Testis (tissue), 5 donors: ENCODE measurements at places on chromosomes 13 and 19. TPM values are rescaled to one million over a fixed set of nuclear protein-coding genes. Genes with fewer than 3 reads are reported as not detected.

Gene PROZ
- 0.63 TPM for total RNA-seq

DNA sequence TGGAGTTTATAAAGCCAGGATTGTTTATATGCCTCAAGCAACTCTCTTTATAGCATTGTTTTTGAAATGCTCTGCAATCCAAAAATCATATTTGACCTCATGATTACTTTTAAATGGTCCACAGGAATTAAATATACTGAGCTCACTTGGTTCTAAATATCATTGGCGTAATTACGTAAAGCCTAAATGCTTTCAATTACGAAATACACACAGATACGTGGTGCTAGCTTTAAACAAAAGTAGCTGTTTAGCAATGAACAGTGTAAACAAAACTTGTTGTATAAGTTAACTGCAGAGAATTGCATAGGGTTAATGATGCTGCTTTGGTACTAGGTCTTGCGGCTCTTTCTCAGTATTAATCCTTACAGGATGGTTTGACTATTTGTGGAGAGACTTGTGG is 346.6 kb downstream of the COG6 start:
- no peak overlapping the region for H3K27ac ChIP-seq
- no peaks in the 10 kb centered on the region for H3K36me3 ChIP-seq
- no peak overlapping the region for H3K4me3 ChIP-seq
- no peaks in the 10 kb centered on the region for H3K4me1 ChIP-seq
- DNase-seq = no peak
- no peaks in the 10 kb centered on the region for H3K27me3 ChIP-seq

Gene KIR3DL2
- not detected for total RNA-seq

DNA sequence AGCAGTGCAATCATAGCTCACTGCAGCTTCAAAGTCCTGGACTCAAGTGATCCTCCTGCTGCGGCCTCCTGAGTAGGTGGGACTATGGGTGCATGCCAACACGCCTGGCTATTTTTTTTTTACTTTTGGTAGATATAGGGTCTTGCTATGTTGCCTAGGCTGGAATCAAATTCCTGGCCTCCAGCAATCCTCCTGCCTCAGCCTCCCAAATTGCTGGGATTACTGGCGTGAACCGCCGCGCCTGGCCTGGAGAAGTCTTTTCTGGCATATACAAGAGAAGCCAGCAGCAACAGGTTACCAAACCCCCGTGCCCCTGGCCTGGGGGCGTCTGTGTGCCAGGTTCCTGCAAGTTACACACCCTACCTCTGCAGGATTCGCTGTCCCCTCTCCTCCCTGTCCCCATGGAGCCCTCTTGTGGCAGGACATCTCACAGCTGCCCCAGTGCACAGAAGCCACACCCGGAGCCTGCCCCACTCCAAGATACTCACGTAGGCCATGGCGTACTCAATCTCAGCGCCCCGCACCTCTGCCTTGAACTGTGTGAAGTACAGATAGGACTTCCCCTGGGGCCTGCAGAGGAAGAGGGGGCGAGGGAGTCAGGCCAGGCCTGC is 9.9 kb downstream of the MYDGF start:
- DNase-seq = no peak
- no peak overlapping the region for H3K4me3 ChIP-seq
- H3K27me3 ChIP-seq = no peaks in the 10 kb centered on the region
- no peaks in the 10 kb centered on the region for H3K36me3 ChIP-seq

- DNase-seq = no peak
- H3K27me3 ChIP-seq = no peaks in the 10 kb centered on the region
- no peak overlapping the region for H3K4me3 ChIP-seq
- no peaks in the 10 kb centered on the region for H3K4me1 ChIP-seq
- no peak overlapping the region for H3K27ac ChIP-seq
Observed at GRCh38 chr13:39552246-39552645, 50.7 kb downstream of the LHFPL6 start.

GRCh38 chr19:10892256-10892655 is 20.9 kb downstream of the CARM1 start:
- H3K27ac ChIP-seq = no peak overlapping the region
- H3K4me1 ChIP-seq = peaks cover 29% of the 10 kb centered on the region
- DNase-seq = no peak
- no peak overlapping the region for H3K4me3 ChIP-seq
- H3K27me3 ChIP-seq = no peaks in the 10 kb centered on the region

Gene TEX26
- total RNA-seq = 5.5 TPM

- no peaks in the 10 kb centered on the region for H3K4me1 ChIP-seq
- DNase-seq = no peak
- H3K4me3 ChIP-seq = no peak overlapping the region
- no peaks in the 10 kb centered on the region for H3K36me3 ChIP-seq
- H3K27ac ChIP-seq = no peak overlapping the region
Observed at GRCh38 chr13:45258334-45258675, 57.5 kb upstream of the KCTD4 start.

Gene KLK8
- total RNA-seq = 2.7 TPM

DNA sequence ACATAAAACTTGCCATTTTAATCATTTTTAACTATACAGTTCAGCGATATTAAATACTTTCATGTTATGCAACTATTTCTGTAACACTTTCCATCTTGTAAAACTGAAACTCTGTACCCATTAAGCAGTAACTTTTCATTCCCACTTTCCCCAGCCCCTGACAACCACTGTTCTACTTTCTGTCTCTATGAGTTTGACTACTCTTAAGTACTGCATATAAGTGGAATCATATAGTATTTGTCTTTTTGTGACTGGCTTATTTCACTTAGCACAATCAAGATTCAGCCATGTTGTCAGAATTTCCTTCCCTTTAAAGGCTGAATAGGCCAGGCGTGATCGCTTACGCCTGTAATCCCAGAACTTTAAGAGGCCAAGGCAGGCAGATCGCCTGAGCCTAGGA is 56.2 kb downstream of the ARHGAP35 start:
- DNase-seq = no peak
- peaks cover 7% of the 10 kb centered on the region for H3K4me1 ChIP-seq
- no peak overlapping the region for H3K4me3 ChIP-seq
- H3K27ac ChIP-seq = no peak overlapping the region
- H3K27me3 ChIP-seq = no peaks in the 10 kb centered on the region

- H3K4me1 ChIP-seq = peaks cover 8% of the 10 kb centered on the region
- no peak for DNase-seq
- no peak overlapping the region for H3K27ac ChIP-seq
- H3K36me3 ChIP-seq = no peaks in the 10 kb centered on the region
Observed at GRCh38 chr19:47350630-47351029, 1.5 kb downstream of the DHX34 start.

DNA sequence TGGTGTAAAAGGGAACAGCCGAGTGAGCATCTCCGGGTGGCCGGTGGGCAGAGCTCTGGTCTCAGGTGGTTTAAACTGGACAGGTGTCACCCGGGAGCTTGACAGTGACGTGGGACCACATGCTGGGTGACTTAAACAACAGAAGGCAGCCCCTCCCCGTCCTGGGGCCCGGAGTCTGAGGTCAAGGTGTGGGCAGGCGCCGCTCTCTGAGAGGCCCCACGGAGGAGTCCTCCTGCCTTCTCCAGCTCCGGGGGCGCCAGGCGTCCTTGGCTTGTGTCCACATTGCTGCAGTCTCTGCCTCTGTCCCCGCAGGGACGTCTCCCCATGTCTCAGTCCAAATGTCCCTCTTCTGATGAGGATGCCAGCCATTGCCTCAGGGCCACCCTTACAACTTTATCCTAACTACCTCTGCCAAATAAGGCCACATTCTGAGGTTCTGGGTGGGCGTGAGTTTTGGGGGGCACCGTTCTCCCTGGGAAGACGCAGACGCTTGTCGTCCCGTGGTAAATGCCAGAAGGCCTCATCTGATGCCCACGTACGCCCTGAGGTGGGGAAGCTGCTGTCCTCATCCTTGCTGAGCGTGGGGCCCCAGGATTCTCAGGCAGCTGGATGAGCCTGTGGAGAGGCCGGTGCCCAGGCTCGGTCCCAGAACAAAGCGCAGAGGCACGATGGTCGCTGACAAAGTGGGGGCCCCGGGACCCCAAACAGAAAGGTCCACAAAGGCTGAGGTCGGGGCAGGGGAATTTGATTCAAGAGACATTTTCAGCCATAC is 12.9 kb downstream of the GZMM start:
- H3K27ac ChIP-seq = no peak overlapping the region
- no peak overlapping the region for H3K4me3 ChIP-seq
- H3K27me3 ChIP-seq = no peaks in the 10 kb centered on the region
- DNase-seq = no peak
- H3K36me3 ChIP-seq = no peaks in the 10 kb centered on the region

Gene RPS28
- total RNA-seq = 398 TPM

GRCh38 chr19:31355665-31356289 is 6.5 kb upstream of the TSHZ3 start:
- peaks cover 7% of the 10 kb centered on the region for H3K4me1 ChIP-seq
- H3K36me3 ChIP-seq = no peaks in the 10 kb centered on the region
- H3K27ac ChIP-seq = no peak overlapping the region
- no peak overlapping the region for H3K4me3 ChIP-seq
- DNase-seq = no peak

GRCh38 chr13:25489238-25489637 is 117.5 kb downstream of the ATP8A2 start:
- DNase-seq = no peak
- H3K36me3 ChIP-seq = no peaks in the 10 kb centered on the region
- no peaks in the 10 kb centered on the region for H3K27me3 ChIP-seq
- no peak overlapping the region for H3K4me3 ChIP-seq
- H3K4me1 ChIP-seq = no peaks in the 10 kb centered on the region

DNA sequence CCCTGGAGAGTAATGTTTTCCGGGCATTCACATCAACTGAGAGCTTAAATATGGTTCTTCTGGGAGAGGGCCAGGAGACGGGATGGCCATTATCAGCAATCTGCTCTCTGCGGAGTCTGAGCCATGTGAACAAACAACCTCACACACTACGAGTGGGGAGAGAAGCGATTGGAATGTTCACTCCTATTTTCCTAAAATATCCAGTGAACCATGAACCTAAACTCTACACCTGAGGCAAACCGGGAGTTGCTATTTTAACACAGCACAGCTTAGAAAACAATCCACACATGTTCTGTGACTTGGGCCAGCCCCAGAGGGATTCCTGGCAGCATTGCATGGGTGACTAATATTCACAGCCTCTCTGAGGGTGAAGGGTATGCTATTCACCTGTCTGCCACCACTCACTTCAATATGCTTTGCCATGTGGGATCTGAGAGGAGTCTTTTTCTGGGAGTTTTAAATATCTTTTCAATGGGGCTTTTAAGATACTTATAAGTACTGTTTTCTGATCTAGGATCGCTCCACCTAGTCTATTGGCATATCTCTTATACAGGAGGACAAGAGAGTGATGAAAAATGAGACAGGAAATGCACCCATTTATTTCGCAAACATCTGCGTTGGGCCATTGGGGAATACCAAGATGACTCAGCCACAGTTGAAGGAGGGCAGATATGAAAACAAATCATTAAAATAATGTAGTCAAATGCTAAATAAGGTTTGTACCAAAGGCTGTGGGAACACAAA is 72.6 kb upstream of the SERP2 start:
- no peak for DNase-seq
- no peak overlapping the region for H3K4me3 ChIP-seq
- H3K36me3 ChIP-seq = no peaks in the 10 kb centered on the region
- H3K4me1 ChIP-seq = peaks cover 4% of the 10 kb centered on the region
- no peak overlapping the region for H3K27ac ChIP-seq

- no peak overlapping the region for H3K4me3 ChIP-seq
- no peaks in the 10 kb centered on the region for H3K27me3 ChIP-seq
- H3K4me1 ChIP-seq = no peaks in the 10 kb centered on the region
- H3K27ac ChIP-seq = no peak overlapping the region
Observed at GRCh38 chr19:40335101-40335500, 13.1 kb downstream of the C19orf47 start.

GRCh38 chr13:34637138-34637537 is 304.9 kb upstream of the NBEA start:
- no peaks in the 10 kb centered on the region for H3K36me3 ChIP-seq
- no peaks in the 10 kb centered on the region for H3K4me1 ChIP-seq
- no peak for DNase-seq
- H3K27ac ChIP-seq = no peak overlapping the region
- no peak overlapping the region for H3K4me3 ChIP-seq

- DNase-seq = no peak
- H3K27me3 ChIP-seq = no peaks in the 10 kb centered on the region
- H3K4me1 ChIP-seq = no peaks in the 10 kb centered on the region
- H3K36me3 ChIP-seq = no peaks in the 10 kb centered on the region
- H3K27ac ChIP-seq = no peak overlapping the region
Observed at GRCh38 chr13:84377106-84377505, 494.8 kb upstream of the SLITRK1 start.

Gene CNN1
- total RNA-seq = 130 TPM

DNA sequence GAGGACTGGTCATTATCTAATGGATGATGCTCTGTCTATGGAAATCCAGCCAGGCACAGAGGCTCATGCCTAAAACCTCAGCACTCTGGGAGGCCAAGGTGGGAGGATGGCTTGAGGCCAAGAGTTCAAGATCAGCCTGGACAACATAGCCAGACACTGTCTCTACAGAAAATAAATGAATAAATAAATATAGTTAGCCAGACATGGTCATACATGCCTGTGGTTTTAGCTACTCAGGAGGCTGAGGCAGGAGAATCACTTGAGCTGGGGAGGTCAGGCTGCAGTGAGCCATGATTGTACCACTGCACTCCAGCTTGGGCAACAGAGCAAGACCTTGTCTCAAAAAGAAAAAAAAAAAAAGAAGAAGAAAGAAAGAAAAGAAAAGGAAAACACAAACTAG is 234.7 kb downstream of the TSHZ3 start:
- no peak for DNase-seq
- no peaks in the 10 kb centered on the region for H3K4me1 ChIP-seq
- H3K36me3 ChIP-seq = no peaks in the 10 kb centered on the region
- no peak overlapping the region for H3K27ac ChIP-seq

- no peak for DNase-seq
- H3K36me3 ChIP-seq = no peaks in the 10 kb centered on the region
- H3K4me3 ChIP-seq = no peak overlapping the region
- H3K27me3 ChIP-seq = no peaks in the 10 kb centered on the region
Observed at GRCh38 chr13:43077906-43078305, 54.5 kb downstream of the DNAJC15 start.

DNA sequence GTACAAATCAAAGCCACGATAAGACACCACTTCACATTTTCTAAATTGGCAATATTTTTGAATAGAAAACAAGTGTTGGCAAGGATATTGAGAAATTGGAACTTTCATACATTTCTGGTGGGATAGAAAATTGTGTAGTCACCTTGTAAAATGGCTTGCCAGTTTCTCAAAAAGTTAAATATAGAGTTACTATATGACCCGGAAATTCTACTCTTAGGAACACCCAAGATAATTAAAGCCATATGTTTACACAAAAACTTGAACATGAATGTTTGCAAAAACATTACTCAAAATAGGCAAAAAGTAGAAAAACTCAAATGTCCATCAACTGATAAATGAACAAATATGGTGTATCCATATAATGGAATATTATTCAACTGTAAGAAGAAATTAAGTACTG is 552.5 kb downstream of the TBC1D4 start:
- H3K36me3 ChIP-seq = no peaks in the 10 kb centered on the region
- no peak overlapping the region for H3K27ac ChIP-seq
- no peak for DNase-seq
- H3K4me3 ChIP-seq = no peak overlapping the region
- H3K4me1 ChIP-seq = no peaks in the 10 kb centered on the region

- H3K27me3 ChIP-seq = no peaks in the 10 kb centered on the region
- H3K27ac ChIP-seq = no peak overlapping the region
- H3K4me3 ChIP-seq = no peak overlapping the region
- no peak for DNase-seq
Observed at GRCh38 chr19:24099829-24100228, 12.8 kb downstream of the ZNF254 start.

Gene MAST3
- total RNA-seq = 9.7 TPM
